ENCODE measurements at places on chromosomes 7 and 10. TPM values are rescaled to one million over a fixed set of nuclear protein-coding genes. Genes with fewer than 3 reads are reported as not detected.
A peak's percentile ranks its signal among the peaks of the same experiment; 100 is the strongest.

The LOXL4 gene
- 2.5 TPM for total RNA-seq

The GIMAP5 gene
- total RNA-seq, result not detected

The GLCCI1 gene
- total RNA-seq, result 34.3 TPM

The UNCX gene
- total RNA-seq, result not detected

The PRSS37 gene
- not detected for total RNA-seq

DNA sequence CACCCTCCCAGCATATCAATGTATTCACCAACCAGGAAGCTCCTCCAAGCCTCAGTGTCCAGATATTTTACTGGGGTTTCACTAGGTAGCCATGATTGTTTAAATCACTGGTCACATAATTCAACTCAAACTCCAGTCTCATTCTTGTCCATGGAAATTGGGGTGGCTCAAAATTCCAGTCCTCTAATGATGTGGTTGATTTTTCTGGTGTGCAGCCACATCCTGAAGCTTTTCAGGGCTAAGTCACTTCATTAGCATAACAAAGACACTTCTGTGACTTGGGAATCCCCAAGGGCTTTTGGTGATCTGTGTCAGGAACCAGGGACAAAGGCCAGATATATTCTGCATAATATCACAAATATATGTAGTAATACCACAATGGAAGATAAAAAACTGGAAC, 786.9 kb upstream of the IGFBP3 start:
- H3K4me3 ChIP-seq, result no peak overlapping the region

- H3K27me3 ChIP-seq, result no peaks in the 10 kb centered on the region
- no peak overlapping the region for H3K4me3 ChIP-seq
These were observed 131.8 kb downstream of the FAM204A start for GRCh38 chr10:118210276-118210675.

- no peaks in the 10 kb centered on the region for H3K4me1 ChIP-seq
- H3K27me3 ChIP-seq, result no peaks in the 10 kb centered on the region
- DNase-seq, result no peak
- no peak overlapping the region for H3K27ac ChIP-seq
- H3K36me3 ChIP-seq, result no peaks in the 10 kb centered on the region
These were observed 56.8 kb downstream of the RAB11FIP2 start for GRCh38 chr10:117989962-117990361.

- no peak for DNase-seq
- no peak overlapping the region for H3K4me3 ChIP-seq
- peaks cover 17% of the 10 kb centered on the region for H3K36me3 ChIP-seq
- H3K27ac ChIP-seq, result no peak overlapping the region
- no peaks in the 10 kb centered on the region for H3K27me3 ChIP-seq
- H3K4me1 ChIP-seq, result no peaks in the 10 kb centered on the region
These were observed 86.7 kb upstream of the GSDME start for GRCh38 chr7:24843821-24844434.

- no peaks in the 10 kb centered on the region for H3K27me3 ChIP-seq
- no peaks in the 10 kb centered on the region for H3K36me3 ChIP-seq
- no peak overlapping the region for H3K4me3 ChIP-seq
- no peaks in the 10 kb centered on the region for H3K4me1 ChIP-seq
- no peak overlapping the region for H3K27ac ChIP-seq
These were observed 88.1 kb downstream of the HIP1 start for GRCh38 chr7:75650681-75651080.

DNA sequence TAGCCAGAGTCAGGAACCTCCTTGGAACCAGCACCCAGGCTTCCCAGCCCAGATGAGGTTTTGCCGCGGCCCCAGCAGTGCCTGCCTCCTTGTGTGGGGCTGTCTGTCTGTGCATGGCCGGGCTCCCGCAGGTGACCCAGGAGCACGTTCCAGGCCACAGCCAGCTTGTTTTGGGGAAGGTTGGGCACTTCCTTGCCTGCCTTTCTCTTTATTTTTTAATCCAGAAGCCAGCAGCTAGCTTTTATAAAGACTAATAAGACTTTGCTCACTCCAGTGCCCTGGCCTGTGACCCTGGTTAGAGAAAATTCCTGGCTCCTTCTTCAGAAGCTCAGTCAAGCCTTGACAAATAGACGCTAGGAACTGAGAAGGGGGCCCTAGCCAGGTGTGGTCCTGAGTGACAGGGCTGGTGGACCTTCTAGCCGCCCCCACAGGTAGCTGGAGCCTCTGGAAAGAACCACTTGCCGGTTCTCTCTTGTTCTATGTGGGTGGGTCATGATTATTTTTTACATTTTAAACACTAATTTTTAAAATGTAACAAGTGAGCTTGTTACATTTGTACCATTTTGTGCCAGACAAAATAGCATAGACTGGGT, 837 bp downstream of the SLC29A3 start:
- peaks cover 17% of the 10 kb centered on the region for H3K36me3 ChIP-seq
- H3K27me3 ChIP-seq, result no peaks in the 10 kb centered on the region
- H3K4me1 ChIP-seq, result peaks cover 14% of the 10 kb centered on the region
- no peak for DNase-seq
- H3K27ac ChIP-seq, result no peak overlapping the region
- peak overlapping the region; percentile 65 for H3K4me3 ChIP-seq

GRCh38 chr7:112462236-112462635, 12.0 kb downstream of the IFRD1 start:
- H3K36me3 ChIP-seq, result peaks cover 63% of the 10 kb centered on the region
- H3K4me1 ChIP-seq, result 0 out of 2 replicates have a peak, but pooled peaks cover 8% of the 10 kb centered on the region
- H3K4me3 ChIP-seq, result no peak overlapping the region
- DNase-seq, result peak; percentile 65
- H3K27me3 ChIP-seq, result no peaks in the 10 kb centered on the region

- no peaks in the 10 kb centered on the region for H3K4me1 ChIP-seq
- no peak overlapping the region for H3K4me3 ChIP-seq
- H3K27me3 ChIP-seq, result peaks cover 19% of the 10 kb centered on the region
- no peak for DNase-seq
- H3K27ac ChIP-seq, result no peak overlapping the region
These were observed 26.0 kb upstream of the GLI3 start for GRCh38 chr7:42262964-42263363.

DNA sequence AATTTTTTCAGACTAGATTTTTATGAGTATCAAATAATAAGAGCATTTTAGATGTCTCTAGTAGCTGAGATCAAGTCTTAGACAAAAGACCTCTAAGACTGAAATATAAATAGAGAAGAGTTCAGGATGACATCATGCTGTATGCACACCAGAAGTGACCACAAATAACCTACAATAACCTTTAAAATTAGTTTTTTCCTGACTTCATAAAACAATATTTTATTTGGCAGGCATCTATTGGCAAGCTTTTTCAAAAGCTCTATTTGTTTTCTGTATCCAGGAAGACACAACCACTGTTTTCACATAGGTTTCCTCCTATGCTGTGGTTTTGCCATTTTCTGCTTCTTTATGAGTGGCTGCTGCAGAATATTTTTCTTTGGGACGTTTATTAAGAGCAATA, 359.1 kb downstream of the CRPPA start:
- no peaks in the 10 kb centered on the region for H3K4me1 ChIP-seq
- H3K36me3 ChIP-seq, result no peaks in the 10 kb centered on the region

DNA sequence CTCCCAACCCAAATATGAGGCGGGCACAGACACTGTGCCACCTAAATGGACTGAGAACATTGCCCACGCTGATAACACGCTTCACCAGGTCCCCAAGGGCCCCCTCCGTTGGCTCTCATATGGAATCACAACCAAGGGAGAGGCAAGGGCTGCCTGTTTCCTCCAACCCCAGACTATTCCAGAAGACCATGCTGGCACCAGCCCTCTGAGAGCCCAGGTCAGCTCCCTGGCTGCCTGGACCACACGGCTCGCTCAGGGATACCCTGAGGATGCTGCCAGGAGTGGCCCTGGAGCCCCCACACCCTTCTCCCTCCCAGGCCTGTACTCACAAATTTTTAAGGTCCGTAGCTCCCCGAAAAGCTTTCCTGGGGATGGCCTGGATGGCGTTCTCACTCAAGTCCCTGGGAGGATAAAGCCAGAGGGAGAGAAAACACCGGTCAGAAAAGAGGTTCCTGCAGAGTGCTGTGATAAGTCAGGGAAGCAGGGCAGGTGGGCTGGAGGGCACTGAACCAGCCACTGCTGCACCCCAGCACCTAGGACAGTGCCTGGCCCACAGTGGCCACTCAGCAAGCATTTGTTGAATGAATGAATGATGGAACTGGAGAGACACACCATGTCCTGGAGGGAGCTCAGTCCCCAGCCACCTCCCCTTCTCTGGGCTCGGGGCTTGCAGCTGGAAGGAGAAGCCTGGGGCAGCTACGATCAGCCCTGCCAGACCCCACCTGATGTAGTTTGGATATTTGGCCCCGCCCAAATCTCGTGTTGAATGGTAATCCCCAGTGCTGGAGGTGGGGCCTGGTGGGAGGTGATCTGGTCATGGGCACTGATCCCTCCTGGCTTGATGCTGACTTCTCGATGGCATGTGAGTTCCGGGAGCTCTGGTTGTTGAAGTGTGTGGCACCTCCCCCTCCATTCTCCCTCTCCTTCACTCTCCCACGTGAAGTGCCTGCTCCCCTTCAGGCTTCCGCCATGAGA, 119.8 kb downstream of the SLIT1 start:
- H3K27me3 ChIP-seq, result no peaks in the 10 kb centered on the region
- no peak overlapping the region for H3K4me3 ChIP-seq
- no peak for DNase-seq

DNA sequence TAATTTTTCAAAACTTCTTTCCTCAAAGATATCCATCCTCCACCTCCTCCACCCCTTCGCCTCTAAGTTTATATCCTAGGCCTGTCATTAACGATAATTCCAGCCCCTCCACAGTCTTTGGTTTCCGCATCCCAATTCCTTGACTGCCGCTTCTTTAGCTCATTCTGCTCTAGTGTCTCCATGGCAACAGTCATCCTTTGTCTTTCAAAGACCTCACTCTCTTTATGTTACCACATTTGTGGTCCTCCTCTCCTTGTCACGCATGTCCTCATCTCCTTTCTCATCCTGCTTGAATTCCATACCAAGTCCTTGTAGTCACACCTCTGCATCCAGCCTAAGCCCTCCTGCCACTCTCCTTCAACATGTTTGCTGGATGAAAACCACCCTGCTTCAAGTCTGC, 511.2 kb upstream of the KLF6 start:
- no peak overlapping the region for H3K4me3 ChIP-seq
- no peaks in the 10 kb centered on the region for H3K27me3 ChIP-seq
- no peaks in the 10 kb centered on the region for H3K4me1 ChIP-seq
- H3K36me3 ChIP-seq, result no peaks in the 10 kb centered on the region
- no peak for DNase-seq
- H3K27ac ChIP-seq, result no peak overlapping the region

- no peak for DNase-seq
- no peaks in the 10 kb centered on the region for H3K27me3 ChIP-seq
- no peak overlapping the region for H3K27ac ChIP-seq
- H3K4me3 ChIP-seq, result no peak overlapping the region
- H3K4me1 ChIP-seq, result no peaks in the 10 kb centered on the region
These were observed 33.6 kb downstream of the PALD1 start for GRCh38 chr10:70512149-70512639.

- H3K4me1 ChIP-seq, result no peaks in the 10 kb centered on the region
- no peaks in the 10 kb centered on the region for H3K36me3 ChIP-seq
- H3K4me3 ChIP-seq, result no peak overlapping the region
- no peak for DNase-seq
These were observed 298.3 kb downstream of the CNTNAP2 start for GRCh38 chr7:146414937-146415336.

- no peaks in the 10 kb centered on the region for H3K27me3 ChIP-seq
- peaks cover 18% of the 10 kb centered on the region for H3K4me1 ChIP-seq
- peak overlapping the region; percentile 76 for H3K27ac ChIP-seq
- H3K36me3 ChIP-seq, result no peaks in the 10 kb centered on the region
- peak overlapping the region; percentile 46 for H3K4me3 ChIP-seq
- DNase-seq, result no peak
These were observed 40.0 kb downstream of the CUX1 start for GRCh38 chr7:101857358-101857811.

- no peaks in the 10 kb centered on the region for H3K27me3 ChIP-seq
- no peak for DNase-seq
- no peak overlapping the region for H3K4me3 ChIP-seq
- H3K36me3 ChIP-seq, result no peaks in the 10 kb centered on the region
- H3K27ac ChIP-seq, result no peak overlapping the region
- H3K4me1 ChIP-seq, result no peaks in the 10 kb centered on the region
These were observed 6.2 kb upstream of the ACHE start for GRCh38 chr7:100901921-100902332.

DNA sequence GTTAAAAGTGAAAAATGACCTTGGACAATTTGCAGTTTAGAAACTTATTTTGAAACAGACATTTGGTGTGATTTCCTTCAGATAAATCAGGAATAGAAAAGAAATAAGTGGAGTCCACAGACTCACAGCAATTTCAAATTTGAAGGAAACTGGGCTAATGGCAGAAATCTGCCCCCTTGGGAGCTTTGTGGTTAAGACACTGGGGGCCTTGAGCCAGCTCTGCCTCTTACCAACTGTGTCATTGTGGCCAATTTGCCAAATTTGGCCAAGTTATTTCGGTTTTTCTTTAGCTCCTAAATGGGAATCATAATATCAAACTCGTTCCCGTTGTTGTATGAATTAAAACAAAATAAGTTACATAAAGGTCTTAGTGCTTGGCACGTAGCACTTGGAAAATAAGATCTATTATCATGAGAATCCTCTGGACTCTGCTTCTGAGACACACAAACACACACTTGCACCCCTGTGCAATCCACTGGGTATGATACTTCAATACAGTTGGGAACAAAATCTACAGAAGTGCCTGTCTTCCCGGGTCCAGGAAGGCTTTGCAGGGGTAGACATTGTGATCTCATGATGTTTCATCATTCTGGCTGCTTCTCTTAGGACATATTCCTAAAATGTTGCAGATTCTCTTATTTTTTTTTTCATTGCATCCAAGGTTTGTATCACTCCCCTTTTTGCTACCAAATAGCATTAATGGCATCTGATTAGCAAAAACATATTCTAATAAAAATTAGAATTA, 4.9 kb downstream of the ARMC3 start:
- H3K27me3 ChIP-seq, result no peaks in the 10 kb centered on the region
- H3K4me1 ChIP-seq, result peaks cover 5% of the 10 kb centered on the region
- no peak overlapping the region for H3K27ac ChIP-seq

DNA sequence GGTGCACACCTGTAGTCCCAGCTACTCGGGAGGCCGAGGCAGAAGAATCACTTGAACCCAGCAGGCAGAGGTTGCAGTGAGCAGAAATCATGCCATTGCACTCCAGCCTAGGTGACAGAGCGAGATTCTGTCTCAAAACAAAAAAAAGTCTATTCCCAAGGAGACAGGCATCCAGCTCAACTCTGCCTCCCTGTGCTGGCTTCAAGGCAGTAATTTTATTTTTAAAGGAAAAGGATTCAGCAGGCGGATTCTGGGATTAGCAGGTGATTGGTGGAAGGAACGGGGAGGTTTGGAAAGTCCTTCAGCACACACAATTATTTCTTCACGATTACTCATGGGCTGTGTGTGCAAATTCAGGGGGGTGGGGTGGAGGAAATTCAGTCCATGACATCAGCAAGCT, 242.9 kb downstream of the PAXIP1 start:
- H3K4me3 ChIP-seq, result no peak overlapping the region
- H3K4me1 ChIP-seq, result no peaks in the 10 kb centered on the region
- H3K36me3 ChIP-seq, result no peaks in the 10 kb centered on the region
- no peak overlapping the region for H3K27ac ChIP-seq
- DNase-seq, result no peak
- peaks cover 98% of the 10 kb centered on the region for H3K27me3 ChIP-seq

GRCh38 chr10:37667736-37668135, 189.7 kb downstream of the ZNF248 start:
- no peaks in the 10 kb centered on the region for H3K36me3 ChIP-seq
- H3K4me1 ChIP-seq, result no peaks in the 10 kb centered on the region
- no peak overlapping the region for H3K27ac ChIP-seq
- no peaks in the 10 kb centered on the region for H3K27me3 ChIP-seq
- no peak for DNase-seq
- H3K4me3 ChIP-seq, result no peak overlapping the region

GRCh38 chr7:50207686-50208255, 96.7 kb upstream of the IKZF1 start:
- no peaks in the 10 kb centered on the region for H3K4me1 ChIP-seq
- no peak for DNase-seq
- H3K36me3 ChIP-seq, result no peaks in the 10 kb centered on the region
- no peak overlapping the region for H3K27ac ChIP-seq
- H3K27me3 ChIP-seq, result peaks cover 80% of the 10 kb centered on the region
- no peak overlapping the region for H3K4me3 ChIP-seq
